Activated naive CD4-positive, alpha-beta T cell (primary cell): ENCODE measurements at places on chromosomes 6 and 20.

- no peak for DNase-seq
These were observed 84.0 kb downstream of the TASP1 start for GRCh38 chr20:13554706-13555105.

DNA sequence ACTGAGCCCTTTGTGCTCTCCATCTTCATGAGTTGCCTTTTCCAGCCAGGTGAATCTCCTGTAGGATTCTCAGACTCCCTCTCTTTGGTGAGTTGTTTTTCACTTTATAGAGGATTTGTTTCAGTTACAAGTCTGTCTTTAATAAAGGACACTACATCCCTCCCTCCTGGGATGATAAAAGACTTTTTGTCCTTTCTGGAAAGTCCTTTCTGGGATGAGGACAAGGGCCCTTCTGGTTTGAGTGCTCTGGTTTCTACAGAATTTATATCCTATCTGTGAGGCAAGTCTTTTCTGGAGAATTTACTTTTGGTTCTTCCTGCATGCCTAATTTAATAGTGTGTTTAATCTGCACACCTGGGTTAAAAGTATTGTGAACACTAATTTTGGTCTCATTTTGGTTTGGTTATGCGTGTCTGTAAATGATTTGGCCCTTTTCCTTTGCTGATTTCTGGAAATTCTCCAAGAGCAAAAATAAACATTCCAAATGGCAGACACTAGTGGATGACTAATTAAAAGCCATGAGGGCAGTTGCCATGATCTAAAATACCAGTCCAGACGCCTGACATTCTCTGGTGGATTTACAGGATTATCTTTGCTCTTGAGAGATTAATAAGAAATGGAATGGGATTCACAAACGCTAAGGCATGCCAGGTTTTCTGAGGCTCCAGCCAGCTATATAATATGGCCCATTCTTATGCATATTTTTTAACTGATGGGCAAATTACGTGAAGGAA, 44.8 kb downstream of the TCP11 start:
- DNase-seq, result no peak

- DNase-seq, result no peak
These were observed 21.6 kb downstream of the RALGAPA2 start for GRCh38 chr20:20690676-20691476.

DNA sequence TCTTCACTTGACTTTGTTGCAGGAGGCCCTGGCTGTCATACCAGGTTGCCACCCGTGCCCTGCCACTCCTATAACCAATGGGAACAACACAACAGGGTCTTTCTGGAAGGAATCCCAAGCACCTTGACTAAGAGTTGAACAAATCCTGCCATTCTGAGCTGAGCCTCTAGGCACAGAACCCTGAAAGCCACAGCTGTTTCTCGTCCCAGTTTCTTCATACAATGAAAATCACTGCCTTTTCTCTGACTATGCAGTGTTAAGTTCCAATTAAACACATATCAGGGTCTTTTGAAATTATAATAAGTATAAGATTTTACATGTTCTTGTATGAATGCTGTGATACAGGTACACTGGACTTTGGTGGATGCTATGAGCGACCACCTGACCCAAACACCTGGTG, 54.4 kb downstream of the RIPOR2 start:
- DNase-seq, result no peak

DNA sequence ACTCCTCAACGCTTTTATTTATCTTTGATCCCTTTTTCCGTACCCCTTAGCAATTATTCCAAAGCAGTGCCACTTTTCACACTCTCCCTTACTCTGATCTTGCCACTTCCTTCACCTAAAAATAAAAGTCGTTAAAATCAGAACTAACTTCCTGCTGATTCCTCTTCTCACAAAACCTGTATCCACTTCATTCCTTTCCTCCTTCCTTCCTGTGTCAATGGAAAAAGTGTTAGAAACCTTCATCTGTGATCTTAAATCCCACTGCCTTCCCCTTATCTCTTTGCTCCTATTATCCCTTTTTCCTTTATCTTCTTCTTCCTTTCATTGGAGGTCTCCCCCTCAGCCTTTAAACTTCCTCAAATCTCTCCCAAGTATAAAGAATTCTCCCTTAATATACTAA, 49.2 kb downstream of the GOPC start:
- DNase-seq, result no peak

DNA sequence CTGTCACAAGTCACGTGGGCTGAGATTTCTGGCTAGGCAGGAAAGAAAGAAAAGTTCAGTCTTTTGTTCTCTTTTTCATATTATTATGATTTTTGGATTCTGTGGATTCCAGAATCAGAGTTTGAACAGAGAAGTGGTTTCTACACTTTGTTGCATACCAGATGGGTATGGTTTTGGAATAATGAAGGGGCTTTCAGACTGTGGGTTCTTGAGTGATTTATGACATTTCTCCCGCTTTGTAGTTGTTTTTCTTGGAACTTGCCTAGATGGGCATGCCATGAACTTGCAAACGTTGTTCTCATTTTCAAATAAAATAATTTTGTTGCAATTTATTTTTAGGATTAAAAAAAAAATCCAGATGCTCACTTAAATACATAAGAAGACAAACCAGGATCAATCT, 34.4 kb downstream of the CBFA2T2 start:
- DNase-seq, result no peak

DNA sequence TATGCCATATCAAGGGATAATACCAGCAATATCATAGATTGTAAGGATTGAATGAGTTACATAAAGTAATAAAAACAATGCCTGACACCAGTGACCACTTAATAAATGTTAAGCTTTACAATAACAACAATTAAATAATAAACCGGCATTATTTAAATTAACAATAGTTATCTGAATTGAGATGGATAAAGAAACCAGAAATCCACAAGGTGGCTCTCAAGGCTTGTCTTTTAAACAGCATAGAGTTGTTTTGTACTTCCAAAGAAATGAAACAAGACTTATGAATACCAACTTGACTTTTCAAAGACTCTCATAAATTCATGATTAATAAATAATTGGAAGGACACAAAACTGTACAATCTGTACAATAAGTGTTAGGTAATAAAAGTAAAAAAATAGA, 203.1 kb downstream of the ASCC3 start:
- DNase-seq, result no peak

- peak; percentile 2 for DNase-seq
These were observed 129.4 kb downstream of the CDH26 start for GRCh38 chr20:60087563-60088105.

GRCh38 chr6:35757456-35758123, 18.8 kb upstream of the CLPSL2 start:
- DNase-seq, result no peak

DNA sequence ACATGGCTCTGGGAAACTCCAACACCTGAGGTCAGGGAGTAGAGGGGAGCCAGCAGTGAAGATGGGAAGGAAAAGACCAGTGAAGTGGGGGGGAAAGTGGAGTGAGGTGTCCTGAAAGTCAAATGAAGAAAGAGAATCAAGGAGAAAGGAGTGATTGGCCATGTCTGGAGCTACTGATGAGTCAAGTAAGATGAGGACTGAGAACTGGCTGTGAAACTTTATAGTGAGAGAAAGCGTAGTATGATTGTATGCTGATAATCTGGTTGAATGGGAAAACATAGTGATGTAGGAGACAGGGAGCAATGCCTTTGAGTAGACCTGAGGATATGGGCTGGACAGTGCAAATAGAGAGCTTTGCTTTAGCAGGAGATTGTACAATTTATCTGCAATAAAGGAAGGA, 183.6 kb upstream of the GMDS start:
- no peak for DNase-seq

DNA sequence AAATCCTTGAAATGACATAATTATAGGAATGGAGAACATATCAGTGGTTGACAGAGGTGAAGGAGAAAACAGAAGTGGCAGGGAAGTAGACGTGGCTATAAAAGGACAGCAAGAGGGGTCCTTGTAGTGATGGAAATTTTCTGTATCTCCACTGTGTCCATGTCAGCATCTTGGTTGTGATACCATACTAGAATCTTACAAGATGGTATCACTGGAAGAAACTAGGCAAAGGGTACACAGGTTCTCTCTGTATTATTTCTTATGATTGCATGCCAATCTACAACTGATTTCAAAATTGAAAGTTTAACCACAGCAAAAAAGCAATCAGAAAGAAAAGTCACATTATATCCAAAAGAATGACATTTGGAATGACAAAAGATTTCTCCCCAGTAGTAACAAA, 16.4 kb upstream of the ZC3H12D start:
- DNase-seq, result no peak

GRCh38 chr20:39745380-39745779, 783.2 kb downstream of the DHX35 start:
- DNase-seq, result no peak

- no peak for DNase-seq
These were observed 36.2 kb downstream of the FOXO3 start for GRCh38 chr6:108596956-108597355.

- no peak for DNase-seq
These were observed 1309.0 kb downstream of the EPHA7 start for GRCh38 chr6:92110403-92110802.

GRCh38 chr20:37915800-37916570, 13.1 kb downstream of the VSTM2L start:
- no peak for DNase-seq

DNA sequence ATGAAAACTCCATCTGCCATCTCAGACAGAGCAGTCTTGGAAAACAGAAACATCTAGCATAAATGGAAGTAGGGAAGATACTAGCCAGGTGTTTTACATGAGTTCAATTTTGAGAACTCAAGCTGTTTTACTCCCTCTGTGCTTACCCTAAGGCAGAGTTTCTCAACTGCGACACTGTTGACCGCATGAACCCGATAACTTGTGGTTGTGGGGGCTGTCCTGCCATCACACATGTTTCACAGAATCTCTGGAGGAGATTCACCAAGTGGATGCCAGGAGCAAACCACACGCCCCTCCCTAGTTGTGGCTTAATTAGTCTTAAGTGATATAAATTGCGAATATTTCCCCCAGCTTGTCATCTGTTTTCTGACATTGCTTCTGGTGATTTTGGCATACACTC, 2.3 kb upstream of the SERPINB6 start:
- DNase-seq, result no peak

GRCh38 chr6:138161338-138162110, at the start of gene ARFGEF3:
ARFGEF3 (plus strand) TSS chr6:138161939; CDS start chr6:138162087, 148 bp downstream.
- peak; percentile 33 for DNase-seq
